ENCODE measurements at places on chromosomes 1 and 21.

GRCh38 chr1:152613511-152613910 lies at the start of gene LCE3B:
TSS of gene LCE3B (plus strand) at chr1:152613811. CDS start at chr1:152613811, 0 bp downstream.
- DNase-seq: no peak

GRCh38 chr1:245788269-245788668 lies 633.5 kb downstream of the KIF26B start:
- DNase-seq: no peak

DNA sequence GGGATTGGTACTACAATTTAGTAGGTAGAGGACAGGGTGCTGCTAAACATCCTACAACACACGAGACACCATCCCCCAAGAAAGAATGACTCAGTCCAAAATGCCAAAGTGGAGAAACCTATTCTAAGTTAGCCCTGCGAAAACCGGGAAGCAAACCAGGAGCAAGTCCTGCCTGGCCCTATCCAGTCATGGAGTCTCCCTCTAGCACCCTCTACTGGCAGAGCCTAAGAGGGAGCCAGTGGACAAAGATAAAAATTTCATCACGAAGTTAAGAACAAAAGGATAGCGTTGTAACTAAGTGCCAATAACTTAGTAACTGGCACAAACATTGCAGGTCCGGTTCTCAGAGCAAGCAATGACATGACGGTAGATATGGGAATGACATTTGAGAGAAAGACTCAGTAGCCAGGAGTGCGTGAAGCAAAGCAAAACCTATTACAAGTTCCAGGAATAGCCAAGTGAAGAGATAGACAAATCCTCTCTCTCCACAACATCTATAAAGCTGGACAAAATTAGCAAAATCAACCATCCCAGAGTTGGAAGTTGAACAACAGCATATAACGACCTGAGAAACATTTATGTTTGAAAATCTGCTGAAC lies 383.5 kb downstream of the OMA1 start:
- DNase-seq: no peak

DNA sequence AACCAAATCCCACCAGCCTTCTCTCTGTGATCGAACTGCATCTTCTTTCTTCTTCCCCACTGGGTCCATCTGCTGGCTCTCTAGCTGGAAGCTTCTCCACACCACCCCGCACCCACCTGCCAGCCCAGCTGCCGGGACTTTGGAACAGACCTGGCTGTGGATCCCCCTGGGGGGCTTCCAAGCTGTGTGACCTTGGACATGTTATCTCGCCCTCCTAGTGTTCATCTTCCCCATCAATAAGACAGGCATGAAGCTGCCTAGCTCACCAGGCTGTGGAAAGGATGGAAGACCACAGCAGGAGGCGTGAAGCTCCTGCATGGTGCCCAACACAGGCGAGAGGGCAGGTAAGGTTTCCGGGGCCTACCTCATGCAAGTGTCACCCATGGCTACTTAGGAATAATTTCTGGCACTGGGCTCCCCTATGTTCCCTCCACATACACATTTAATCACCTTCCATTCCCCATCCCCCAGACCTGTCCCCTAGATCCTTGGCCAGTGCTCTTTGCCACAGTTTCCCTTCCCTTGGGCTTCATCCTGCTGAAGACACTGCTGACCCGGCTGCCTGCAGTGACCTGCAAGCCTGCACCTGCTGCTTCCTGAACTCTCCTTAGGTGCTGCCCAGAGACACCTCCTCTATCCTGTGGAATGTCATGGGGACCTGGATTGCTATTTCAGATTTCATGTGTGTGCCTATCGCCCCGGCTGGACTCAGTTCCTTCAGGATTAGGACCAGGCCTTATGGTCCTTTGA lies 13.2 kb upstream of the C2CD2 start:
- no peak for DNase-seq

GRCh38 chr1:226100436-226101391 lies 38.2 kb downstream of the H3-3A start:
- DNase-seq: no peak
